Cardiac fibroblast (primary cell): ENCODE measurements at places on chromosomes 5 and 9.

- DNase-seq: peak; percentile 67
Observed at GRCh38 chr5:65482296-65482735, 596 bp upstream of the ADAMTS6 start.

DNA sequence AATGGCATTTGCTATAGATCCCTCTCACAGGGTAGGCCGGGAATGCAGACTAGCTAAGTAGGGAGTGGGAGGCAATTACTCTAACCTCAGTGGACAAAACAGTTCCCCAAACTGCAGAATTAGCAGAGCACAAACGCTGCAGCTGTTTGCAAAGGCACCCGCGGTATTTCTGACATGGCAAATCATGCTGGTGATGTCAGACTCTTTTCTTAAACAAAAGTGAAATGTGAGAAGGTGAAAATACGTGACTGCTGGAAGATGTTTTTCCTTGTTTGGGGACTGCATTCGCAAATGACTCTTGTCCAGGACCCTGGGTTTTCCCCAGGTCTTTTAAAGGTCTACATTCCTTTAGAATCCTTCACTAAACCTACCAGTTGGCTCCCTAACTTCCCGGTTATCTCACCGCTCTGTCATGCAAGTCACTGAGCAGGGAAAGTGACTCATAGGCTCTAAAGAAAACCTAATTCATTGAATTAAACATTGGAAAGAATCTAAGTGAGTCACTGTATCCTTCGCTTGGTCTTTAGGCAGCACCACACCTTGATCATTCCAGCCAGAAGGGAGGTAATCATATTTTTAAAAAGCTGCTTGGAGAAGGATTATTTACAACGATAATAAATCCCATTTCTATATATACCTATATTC, 91.5 kb upstream of the DNAH5 start:
- DNase-seq: peak; percentile 100

GRCh38 chr9:91421971-91422757, 1.5 kb downstream of the NFIL3 start:
- peak; percentile 55 for DNase-seq

DNA sequence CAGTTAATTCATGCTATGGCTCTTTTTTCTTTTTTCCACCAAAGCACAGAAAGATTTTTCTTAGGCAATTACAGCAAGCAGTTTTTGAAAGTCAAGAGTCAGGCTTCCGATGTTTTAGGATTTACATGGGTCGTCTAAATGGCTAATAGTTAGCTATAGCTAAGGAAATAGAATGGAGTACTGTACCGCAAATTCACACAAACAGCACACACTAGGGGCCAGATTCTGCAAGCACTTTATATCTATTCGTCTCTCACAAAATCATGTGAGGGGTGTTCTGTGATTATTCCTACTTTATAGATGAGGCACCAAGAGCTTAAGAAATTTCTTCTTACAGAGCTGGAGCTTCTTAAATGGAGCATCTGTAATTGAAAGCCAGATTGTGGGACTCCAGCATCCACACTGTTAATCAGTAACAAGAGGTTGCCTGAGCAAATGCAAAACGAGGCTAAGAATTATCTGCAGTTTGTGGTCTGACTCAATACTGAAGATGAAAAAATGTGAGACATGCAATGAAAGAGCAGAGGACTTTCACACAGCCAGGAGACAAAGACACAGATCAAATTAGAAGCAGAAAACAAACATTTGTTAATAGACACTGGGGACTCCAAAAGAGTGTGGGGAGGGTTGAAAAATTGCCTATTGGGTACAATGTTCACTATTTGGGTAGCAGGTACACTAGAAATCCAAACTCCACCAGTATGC, 62.7 kb upstream of the CTXN3 start:
- DNase-seq: peak; percentile 26

- no peak for DNase-seq
Observed at GRCh38 chr9:130390390-130390789, 54.4 kb upstream of the ASS1 start.

DNA sequence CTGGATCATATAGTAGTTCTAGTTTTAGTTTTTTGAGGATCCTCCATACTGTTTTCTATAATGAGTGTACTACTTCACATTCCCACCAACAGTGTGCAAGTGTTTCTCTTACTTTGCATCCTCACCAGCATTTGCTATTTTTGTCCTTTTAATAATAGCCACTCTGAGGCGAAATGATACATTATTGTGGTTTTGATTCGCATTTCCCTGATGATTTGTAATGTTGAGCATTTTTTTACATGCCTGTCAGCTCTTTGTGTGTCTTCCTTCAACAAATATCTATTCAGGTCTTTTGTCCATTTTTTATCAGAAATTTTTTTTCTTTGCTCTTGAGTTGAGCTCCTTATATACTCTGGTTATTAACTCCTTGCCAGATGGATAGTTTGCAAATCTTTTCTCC, 114.0 kb downstream of the ADAMTSL1 start:
- DNase-seq: peak; percentile 65

- no peak for DNase-seq
Observed at GRCh38 chr9:133221177-133221809, 12.2 kb upstream of the OBP2B start.

GRCh38 chr9:12737871-12738270, 36.9 kb upstream of the LURAP1L start:
- no peak for DNase-seq

DNA sequence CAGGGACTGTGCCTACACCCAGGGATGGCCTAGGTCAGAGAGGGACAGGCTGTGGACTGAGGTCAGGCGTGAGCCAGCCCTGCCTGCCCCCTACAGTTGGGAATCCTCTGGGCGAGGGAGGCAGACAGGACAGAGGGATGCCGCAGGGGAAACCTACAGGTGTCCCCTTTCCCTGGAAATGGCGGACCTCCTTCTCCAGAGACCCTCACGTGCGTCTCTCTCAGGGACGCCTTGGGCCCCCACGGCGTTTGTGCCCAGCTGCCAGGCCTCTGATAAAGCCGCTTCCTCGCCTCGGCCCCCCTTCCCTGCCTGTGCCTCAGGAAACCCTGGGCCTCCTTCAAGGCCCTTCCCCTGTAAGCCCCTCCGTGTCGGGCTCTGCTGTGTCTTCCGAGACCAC, 129.3 kb downstream of the RXRA start:
- no peak for DNase-seq

- DNase-seq: no peak
Observed at GRCh38 chr5:77748160-77748559, 28.0 kb downstream of the TBCA start.

- DNase-seq: peak; percentile 38
Observed at GRCh38 chr5:125455041-125455440, 708.6 kb upstream of the ZNF608 start.

DNA sequence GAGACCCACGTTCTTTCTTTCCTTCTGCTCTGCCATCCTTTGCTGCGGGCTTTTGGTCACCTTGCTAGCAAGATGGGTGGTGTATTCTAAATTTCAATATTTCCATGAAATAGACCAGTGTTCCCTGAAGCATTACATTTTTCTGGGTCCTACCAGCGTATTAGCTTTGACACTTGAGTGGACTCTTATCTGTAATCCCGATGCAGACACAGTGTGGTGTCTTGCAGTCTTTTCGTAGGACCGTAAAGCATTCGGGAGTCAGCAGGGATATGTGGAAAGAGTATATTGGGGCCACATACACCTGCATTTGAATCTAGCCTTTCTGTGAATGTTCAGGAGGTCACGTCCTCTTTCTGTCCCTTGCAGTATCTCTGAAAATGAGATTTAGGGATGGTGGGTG, 124.7 kb upstream of the CPEB4 start:
- no peak for DNase-seq

- no peak for DNase-seq
Observed at GRCh38 chr9:132044176-132044875, 35.3 kb downstream of the MED27 start.

- no peak for DNase-seq
Observed at GRCh38 chr9:96015876-96016686, 140.6 kb downstream of the ERCC6L2 start.

- DNase-seq: no peak
Observed at GRCh38 chr5:144773628-144774027, 603.0 kb downstream of the KCTD16 start.

DNA sequence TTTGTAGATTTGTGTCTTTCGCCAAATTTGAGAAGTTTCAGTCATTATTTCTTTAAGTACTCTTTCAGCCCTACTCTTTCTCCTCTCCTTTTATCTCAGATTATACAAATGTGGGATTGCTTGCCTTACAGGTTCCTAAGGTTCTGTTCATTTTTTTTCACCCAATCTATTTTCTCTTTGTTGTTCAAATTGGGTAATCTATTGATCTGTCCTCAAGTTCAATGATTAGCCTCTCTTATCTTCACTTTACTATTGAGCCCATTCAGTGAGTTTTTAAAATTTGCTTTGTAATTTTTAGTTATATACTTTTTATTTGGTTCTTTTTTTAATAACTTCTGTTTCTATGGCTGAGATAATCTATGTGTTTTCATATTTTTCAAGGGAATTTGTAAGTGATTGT, 282.1 kb downstream of the FER start:
- DNase-seq: no peak

DNA sequence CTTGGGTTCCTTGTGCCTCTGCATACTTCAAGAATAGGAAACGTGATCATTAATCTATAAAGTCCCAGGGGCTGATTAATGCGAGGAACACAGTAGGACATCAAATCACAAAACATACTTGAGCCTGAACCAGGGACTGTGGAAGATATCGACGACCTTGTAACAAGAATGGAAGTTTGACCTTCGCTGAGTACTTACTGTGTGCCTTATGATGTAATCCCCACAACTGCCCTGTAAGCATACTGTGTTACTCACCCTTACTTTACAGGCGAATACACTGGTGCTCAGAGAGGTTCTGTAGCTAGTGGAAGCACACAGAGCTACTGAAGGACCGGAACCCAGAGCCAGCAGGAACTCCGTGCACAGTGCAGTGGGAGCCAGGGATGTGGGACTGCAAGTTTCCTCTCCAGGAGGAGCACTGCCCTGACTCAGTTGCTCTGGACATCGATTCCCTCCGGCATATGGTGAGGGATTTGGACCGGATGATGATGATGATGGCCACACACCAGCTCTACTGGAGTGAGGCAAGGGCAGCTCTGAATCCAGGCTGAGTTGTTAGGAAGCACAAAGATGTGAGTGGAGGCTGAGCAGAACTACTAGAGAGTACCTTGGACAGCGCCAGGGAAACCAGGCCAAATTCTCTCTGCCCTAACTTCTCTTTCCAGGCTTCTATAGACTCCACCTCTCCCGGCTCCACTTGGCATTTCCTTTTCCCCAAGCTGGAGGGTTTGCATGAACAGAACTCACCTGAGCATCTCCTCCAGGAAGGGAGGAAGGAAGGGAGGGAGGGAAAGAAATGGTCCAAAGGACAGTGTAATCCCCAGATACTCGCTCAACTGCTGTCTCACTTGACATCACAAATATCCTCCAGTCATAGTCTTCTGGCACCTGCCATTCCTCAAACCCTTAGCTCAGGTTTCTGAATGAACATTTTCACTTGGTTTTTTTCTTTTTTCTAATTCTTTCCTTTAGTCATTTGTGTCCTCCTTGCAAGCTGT, 1.5 kb upstream of the GABBR2 start:
- peak; percentile 74 for DNase-seq

- no peak for DNase-seq
Observed at GRCh38 chr5:147510885-147511284, 1.0 kb upstream of the DPYSL3 start.

- peak; percentile 80 for DNase-seq
Observed at GRCh38 chr5:65722575-65723403, 784 bp downstream of the NLN start.

GRCh38 chr9:2964470-2964869, 120.6 kb upstream of the PUM3 start:
- no peak for DNase-seq

GRCh38 chr5:146426305-146426704, 20.8 kb upstream of the TCERG1 start:
- no peak for DNase-seq

- no peak for DNase-seq
Observed at GRCh38 chr5:52469835-52470234, 317.9 kb upstream of the ITGA1 start.

GRCh38 chr5:56011835-56012234, 17.1 kb upstream of the IL6ST start:
- DNase-seq: peak; percentile 92

GRCh38 chr5:135227064-135228022, 171.7 kb downstream of the MACROH2A1 start:
- no peak for DNase-seq

- DNase-seq: no peak
Observed at GRCh38 chr9:121120386-121120785, 45.6 kb downstream of the CNTRL start.

DNA sequence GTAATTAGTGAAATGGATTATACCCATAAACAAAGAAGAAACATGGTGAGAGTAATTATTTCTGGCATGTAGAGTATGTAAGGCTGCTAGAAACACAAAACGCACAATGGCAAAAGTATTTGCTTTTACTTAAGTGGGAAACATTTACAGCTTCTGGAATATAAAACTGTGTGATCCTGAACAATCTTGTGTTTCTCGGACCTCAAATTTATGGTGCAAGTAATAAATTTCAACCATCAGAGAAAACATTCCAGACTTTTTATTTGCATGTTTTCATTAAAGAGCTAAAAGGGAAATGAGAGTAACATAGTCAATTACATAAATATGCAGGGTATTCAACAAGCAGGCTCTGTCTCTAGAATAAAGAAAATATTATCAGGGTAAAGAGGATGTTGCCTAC, 17.2 kb upstream of the PRR16 start:
- peak; percentile 24 for DNase-seq

GRCh38 chr5:173940269-173940668, 48.7 kb upstream of the C5orf47 start:
- DNase-seq: no peak

- DNase-seq: no peak
Observed at GRCh38 chr9:89850153-89850552, 245.3 kb downstream of the GADD45G start.

DNA sequence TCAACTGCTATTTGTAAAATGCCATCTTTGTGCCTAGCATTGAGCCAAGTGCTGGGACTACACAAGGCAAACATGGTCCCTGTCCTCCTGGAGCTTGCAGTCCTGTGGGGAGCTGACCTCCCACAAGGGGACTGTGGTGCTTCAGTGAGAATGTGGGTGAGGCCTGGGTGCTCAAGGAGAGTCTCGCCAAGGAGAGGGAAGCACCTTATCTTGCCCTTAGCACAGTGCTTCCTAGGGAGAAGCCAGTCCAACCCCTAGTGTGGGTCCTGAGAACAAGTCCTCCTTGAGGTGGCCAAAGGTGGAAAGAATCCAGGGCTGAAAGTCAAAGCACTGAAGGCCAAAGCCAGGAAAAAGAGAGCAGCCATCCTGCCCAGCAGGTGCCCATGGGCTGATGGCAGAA, 31.1 kb upstream of the MVB12B start:
- DNase-seq: no peak

DNA sequence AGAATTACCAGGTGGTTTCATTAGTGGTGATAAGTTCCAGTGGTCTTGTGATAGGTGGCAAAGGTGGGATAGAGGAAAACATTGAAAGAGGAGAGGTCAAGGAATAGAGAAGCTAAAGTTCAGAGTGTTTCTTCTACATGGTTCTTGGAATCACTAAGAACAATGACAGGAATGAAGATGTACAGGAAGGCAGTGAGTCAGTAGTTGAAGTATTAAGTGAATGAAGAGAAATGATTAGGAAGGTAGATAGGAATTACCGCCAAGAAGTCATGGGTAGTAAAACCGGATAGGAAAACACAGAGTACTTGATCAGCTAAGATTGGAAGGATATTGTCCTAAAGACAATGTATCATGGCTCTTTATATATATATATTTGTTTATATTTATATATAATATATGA, 37.9 kb upstream of the RASA1 start:
- DNase-seq: peak; percentile 47

- DNase-seq: no peak
Observed at GRCh38 chr9:92171822-92172221, 56.6 kb upstream of the SPTLC1 start.

GRCh38 chr5:9165546-9165945, 380.3 kb downstream of the SEMA5A start:
- no peak for DNase-seq

GRCh38 chr5:43305948-43306565, 7.2 kb downstream of the HMGCS1 start:
- DNase-seq: peak; percentile 75
